ENCODE measurements at places on chromosomes 6 and 20.
A peak's percentile ranks its signal among the peaks of the same experiment; 100 is the strongest.

DNA sequence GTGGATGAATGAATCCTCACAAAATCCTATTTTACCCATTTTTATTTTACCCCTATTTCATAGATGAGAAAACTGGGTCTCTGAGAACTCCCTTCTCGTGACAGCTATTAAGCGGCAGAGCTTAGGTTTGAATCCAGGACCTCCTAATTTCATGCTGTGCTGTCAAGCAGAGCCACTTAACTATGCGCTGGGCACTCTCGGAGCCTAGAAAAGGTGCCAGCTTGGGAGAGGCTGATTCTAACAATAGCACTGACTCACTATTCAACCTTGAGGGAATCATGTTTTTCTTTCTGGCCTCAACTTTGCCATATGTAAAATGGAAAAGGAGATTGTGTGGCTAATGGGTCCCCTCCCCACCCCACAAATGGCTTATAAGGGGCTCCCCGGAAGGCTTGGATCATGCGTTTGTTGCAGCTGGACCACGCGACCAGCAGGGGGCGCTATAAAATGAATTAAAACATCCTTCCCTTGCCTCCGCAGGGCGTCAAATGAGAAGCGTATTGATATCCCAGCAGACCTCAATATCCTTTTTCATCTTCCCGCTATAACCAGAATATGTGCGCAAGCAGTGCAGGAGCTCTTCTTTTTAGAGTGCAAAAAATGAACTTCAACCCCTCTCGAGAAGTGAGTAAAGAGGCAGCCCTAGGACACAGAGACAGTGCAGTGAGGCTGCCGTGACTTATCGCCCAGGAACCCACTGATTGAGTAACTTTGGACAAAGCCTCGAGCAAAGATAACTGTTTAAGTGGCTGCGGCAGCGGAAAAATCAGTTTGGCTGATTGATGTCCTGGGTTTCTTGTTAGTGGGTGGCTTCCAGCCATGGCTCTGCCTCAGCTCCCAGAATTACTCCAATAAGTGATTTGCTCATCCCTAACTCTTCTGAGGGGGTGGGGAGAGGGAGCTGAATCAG is 12.8 kb upstream of the PDYN start:
- H3K4me1 ChIP-seq = no peaks in the 10 kb centered on the region
- no peaks in the 10 kb centered on the region for H3K27me3 ChIP-seq
- H3K27ac ChIP-seq = no peak overlapping the region
- no peak overlapping the region for H3K4me3 ChIP-seq
- no peaks in the 10 kb centered on the region for H3K36me3 ChIP-seq

DNA sequence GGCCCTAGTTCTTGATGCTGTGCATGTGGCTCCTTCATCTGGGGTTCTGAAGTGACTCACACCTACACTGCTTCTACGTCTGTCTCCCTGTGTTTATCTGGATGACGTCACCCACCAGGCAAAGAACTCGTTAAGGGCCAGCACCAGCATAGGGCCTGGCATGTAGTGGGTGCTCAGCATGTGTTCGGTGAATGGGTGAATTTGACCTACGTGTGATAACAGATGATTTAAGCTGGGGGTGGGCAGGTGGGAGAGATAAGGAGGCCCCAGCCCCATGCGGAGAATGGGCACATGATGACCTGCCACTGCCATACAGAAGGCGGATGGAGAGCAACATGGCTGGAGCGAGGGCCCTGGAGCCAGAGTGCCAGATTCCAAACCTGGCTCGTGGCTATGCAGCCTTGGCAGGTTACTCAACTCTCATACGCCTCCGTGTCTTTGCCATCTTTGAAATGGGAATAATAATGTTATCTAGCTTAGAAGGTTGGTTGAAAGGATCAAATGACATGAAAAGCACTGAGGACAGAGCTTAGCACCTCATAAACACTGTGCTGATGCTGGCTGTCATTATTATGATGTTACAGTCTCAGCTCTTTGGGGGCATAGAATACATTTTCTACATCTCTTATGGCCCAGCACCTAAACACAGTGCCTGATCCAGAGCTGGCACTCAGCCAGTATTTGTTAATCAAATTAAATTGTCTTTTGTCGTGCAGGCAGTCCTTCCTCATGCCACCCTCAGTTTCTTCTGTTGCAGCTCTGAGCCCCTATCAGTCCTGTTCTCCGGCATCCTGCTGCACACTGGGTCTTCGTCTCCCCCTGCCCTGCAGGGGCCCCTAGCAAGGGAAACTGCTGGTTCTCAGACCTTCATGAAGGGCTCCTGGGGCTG is 39.6 kb downstream of the VEGFA start:
- H3K36me3 ChIP-seq = no peaks in the 10 kb centered on the region
- peak; percentile 56 for DNase-seq
- no peak overlapping the region for H3K4me3 ChIP-seq

DNA sequence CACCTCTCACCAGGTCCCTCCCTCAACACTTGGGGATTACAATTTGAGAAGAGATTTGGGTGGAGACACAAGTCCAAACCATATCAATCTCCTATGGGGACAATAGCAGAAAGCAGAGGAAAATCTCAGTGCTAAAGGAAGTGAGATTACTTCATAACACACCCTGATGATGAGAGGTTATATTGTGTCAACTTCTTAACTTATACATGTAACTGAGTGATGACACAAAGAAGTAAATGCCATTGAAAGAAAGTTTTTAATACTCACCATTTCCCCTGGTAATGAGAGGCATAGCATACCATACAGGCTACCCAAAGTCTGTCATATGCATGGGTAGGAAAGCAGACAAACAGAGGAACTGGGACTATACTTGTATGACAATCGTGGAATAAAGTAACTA is 137.2 kb downstream of the MMUT start:
- H3K36me3 ChIP-seq = no peaks in the 10 kb centered on the region
- H3K27ac ChIP-seq = no peak overlapping the region
- no peaks in the 10 kb centered on the region for H3K27me3 ChIP-seq
- H3K4me3 ChIP-seq = no peak overlapping the region

DNA sequence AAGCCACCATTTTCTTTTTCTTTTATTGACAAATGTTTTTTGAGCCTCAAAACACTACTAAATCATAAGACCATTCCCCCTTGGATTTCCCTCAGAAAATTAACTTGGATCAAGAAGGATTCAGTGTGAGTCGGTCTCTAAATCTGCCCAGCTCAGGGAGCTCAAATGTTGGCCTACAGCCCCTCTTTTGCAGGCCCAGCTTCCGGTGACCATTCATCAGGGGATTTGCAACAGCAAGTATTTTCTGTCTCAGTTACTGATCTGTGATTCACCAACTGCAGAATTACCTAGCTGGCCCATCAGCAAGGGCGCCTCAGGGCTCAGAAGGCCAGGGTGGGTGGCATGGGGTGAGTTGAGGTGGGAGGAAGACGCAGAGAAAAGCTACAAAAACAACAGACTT is 318.1 kb downstream of the CDC5L start:
- H3K4me1 ChIP-seq = no peaks in the 10 kb centered on the region
- no peak overlapping the region for H3K27ac ChIP-seq
- no peak for DNase-seq
- no peaks in the 10 kb centered on the region for H3K27me3 ChIP-seq

DNA sequence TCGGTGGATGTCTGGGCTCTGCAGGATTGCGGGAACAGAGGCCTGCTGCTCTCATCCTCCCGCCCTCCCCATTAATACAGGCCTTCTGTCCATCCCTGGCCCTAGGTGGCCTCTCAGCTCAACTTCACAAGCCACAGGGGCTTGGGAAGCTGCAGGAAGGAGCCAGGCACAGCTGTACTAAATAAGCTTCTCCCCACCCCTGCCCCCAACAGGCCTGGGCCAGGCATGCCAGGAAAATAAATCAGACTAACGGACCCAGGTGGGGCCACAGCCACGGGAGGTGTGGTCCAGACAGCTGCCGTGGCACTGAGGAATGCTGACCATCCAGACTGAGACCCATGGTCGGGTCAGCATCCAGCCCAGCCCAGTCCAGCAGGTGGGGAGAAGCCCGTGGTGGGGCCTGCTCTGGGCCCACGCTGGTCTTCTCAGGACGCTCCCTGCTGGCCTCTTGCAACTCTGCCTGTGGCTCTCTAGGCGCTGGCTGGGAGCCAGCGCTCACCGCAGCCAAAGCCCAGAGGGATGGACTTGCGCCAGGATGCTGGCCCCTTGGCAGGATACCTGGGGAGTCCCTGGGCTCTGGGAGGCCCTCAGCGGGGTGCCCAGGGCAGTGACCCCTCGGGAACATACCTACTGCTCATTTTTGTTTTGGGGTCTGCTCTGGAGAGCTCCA is 8.6 kb upstream of the YTHDF1 start:
- peak; percentile 85 for DNase-seq
- H3K36me3 ChIP-seq = no peaks in the 10 kb centered on the region
- no peak overlapping the region for H3K27ac ChIP-seq
- no peak overlapping the region for H3K4me3 ChIP-seq

All from upper lobe of left lung (tissue), 6 donors.